ENCODE measurements at places on chromosomes 4 and X.

- no peak for DNase-seq
Measured at GRCh38 chr4:54593795-54594322, 63.9 kb upstream of the KIT start.

DNA sequence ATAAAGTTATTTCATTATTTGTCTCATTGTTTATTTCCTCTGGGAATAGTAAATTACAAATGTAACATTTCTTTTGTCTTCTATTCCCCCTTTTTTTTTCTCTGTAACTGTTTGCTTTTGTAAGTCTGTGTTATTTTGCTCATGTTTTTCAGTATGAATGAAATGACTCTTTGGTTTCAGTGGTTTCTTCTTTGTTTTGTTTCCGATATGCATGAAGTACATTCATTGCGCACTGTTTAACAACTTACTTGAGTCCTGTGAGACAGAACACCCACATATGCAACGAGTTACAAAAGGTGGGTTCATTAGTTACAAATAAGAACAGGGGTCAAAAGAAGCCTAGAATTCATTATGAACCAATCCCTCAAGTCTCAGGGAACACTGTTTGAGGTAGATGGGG lies 175.0 kb upstream of the UGT8 start:
- no peak for DNase-seq

DNA sequence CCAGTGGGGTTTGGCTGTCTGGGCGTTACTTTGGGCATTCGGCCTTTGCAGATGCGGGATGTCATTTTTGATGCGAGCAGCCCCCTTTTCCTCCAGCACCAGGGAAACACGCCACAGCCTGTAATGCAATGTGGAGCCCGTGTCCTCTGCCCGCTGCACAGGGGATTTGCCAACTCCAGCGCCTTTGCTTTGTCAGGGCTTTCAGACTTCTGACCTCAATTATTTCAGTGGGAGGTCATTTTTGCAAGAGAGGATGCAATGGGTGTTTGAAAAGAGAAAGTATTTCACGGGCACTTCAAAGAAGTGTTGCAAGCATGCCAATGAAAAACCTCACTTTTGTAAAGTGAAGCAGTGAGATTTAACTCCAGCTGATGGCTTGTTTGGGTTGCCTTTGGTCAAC lies 11.5 kb downstream of the CLCN4 start:
- DNase-seq: no peak

GRCh38 chrX:9352694-9353411 lies 112.0 kb upstream of the TBL1X start:
- DNase-seq: no peak

- no peak for DNase-seq
Measured at GRCh38 chrX:138897621-138898492, 186.3 kb upstream of the FGF13 start.

DNA sequence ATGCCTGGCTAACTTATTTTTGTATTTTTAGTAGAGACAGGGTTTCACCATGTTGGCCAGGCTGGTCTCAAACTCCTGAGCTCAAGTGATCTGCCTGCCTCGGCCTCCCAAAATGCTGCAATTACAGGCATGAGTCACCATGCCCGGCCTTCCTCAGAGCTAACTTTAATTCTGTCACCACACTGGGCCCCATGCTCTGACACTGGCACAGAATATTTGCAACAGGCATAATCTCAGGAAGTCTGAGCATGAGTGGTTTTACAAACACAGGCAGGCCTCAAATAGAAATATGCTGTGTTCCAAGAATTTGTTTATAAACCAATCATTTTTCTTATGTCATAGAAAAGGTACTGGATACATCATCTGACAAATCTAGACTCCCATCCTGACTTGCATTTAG lies 32.7 kb upstream of the FAM9C start:
- DNase-seq: no peak

GRCh38 chr4:173332021-173332487 lies 2.1 kb downstream of the HMGB2 start:
- DNase-seq: no peak

DNA sequence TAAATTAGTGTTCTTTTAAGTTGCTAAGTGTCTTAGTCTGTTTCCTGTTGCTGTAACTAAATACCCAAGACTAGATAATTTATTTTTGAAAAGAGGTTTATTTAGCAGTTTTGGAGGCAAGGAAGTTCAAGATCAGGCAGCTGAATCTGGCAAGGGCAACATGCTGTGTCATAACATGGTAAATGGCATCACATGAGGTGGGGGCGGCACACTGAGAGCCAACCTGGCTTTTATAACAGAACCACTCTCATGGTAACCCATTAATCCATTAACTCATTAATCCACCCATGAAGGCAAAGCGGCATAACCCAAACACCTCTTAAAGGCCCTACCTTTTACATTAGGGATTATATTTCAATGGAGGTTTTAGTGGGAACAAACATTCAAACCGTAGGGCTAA lies 182.2 kb upstream of the GATB start:
- no peak for DNase-seq

DNA sequence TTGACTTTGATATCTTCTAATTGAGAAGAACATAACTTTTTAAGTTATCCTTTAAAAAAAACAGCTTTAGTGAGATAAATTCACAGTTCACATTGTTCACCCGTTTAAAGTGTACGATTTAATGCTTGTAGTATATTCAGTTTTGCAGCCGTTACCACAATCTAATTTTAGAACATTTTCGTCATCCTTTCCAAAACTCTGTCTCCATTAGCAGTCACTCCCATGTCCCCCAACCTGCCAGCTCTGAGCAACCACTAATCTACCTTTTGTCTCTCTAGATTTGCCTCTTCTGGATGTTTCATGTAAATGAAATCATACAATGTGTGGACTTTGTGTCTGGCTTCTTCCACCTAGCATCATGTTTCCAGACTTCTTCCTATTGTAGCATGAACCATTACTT lies 38.6 kb downstream of the CLCN4 start:
- no peak for DNase-seq

- DNase-seq: no peak
Measured at GRCh38 chr4:99817309-99817890, 773 bp downstream of the DAPP1 start.

DNA sequence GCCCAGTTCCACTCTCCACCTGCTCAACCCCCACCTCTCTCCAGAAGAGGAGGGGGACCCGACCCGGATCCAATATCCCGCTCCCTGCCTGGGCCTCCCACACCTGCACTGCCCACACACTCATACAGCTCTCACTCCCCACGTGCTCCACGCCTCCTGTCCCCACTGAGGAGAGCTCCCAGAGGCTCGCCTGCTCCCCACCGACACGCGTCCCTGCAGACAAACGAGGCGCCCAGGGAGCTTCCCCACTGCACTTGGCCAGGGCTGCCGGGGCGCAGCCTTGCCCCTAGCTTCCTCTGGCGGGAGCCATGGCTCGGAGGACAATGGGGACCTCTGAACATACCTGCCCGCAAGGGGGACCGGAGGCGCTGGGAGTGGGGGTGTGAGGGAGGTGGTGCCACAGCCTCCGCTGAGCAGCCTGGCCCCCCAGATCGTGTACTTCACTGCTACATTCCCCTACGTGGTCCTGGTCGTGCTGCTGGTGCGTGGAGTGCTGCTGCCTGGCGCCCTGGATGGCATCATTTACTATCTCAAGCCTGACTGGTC lies 5.0 kb downstream of the SLC6A8 start:
- DNase-seq: no peak

DNA sequence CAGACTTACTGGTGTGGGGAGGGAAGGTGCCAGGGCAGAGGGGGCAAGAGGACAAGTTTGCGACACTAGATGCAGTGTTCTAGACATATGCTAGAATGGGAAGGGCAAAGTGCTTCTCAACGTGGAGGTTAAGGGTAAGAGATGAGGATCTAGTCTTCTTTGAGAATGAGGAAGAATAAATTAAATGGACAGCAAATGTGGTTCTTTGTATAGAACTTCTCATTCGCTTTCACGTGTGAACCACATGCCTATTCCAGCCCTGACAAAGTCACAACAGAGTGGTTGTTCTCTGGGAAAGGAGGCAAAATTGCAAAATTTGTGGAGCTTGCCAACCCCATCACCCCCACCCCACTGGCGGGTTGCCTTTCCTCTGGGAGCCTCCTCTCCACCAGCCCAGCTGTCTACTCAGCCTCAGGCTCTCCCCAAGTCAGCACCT lies 1.5 kb upstream of the ANXA5 start:
- no peak for DNase-seq

DNA sequence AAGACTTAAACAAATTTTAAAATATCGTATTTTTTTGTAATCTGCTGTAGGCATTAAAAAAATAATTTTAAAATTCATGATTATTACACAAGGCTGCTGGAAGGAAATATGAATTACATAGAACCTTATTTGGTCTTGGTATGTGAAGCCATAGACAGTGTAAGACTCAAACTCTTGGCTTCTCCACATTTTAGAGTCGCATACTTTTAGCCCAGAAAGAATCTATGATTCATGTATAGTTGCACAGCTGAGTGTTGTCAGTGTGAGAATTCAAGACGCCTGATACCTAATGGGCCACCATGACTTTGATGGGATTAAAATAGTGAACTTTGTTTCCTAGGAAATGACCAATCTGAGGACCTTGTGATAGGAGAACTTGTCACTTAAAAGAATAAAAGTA lies 1.4 kb downstream of the INTU start:
- DNase-seq: no peak

- DNase-seq: no peak
Measured at GRCh38 chrX:127190381-127190780, 370.9 kb downstream of the PRR32 start.

GRCh38 chrX:26954029-26954428 lies 509.1 kb downstream of the PPP4R3C start:
- no peak for DNase-seq

DNA sequence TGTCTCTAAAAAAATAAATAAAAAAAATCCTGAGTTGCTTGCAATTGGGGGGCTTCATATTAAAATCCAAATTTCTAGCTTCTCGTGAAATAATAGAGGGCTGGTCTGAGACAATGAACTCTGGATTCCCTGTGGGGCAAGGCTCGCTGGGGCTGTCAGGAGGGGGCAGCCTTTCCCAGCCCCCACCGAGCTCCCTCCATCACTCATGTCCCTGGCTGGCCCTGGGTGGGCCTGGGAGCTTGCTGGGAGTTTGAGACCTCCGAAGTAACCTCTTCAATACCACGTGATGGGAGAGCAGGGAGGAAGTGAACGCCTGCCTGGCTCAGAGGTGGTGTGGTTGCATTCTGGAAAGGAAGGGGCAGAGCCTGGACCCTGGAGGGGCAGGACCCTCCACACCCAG lies 54.0 kb upstream of the AFAP1 start:
- no peak for DNase-seq

DNA sequence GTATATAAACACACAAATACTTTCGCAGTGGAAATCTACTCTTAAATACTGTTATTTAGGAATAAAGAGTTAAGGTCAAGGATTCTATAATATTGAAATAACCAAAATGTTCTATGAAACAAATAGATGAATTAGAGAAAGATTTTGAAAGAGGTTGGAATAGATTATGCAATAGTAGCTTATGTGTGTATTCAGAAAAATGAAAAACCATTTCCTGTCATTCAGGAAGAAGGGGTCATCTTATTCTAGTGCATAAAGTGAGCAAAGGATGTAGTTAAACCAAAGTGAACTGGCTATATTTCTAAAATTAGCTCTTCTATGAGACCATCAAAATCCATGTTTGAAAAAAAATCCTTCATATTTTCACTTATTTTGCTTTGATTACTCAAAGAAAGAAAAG lies 30.0 kb upstream of the MYOZ2 start:
- no peak for DNase-seq

DNA sequence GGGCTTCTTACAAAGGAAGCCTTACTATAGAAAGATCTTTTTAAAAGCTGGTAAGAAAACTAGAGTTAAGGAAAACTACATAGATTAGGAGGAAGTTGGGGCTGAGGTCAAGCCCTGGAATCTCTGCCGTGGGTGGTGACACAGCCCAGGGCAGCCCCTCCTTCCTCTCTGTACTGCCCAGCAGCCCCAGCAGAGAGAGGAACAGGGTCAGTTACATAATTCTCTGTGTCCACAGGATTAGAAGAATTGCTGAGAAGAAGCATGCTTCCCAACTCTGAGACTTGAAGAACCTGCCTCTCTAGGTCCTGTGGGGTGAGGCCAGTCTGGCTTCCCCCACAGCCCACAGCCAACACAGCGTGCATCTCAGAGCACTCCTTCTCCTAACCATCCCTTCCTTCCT lies 9.2 kb upstream of the ABLIM2 start:
- no peak for DNase-seq

DNA sequence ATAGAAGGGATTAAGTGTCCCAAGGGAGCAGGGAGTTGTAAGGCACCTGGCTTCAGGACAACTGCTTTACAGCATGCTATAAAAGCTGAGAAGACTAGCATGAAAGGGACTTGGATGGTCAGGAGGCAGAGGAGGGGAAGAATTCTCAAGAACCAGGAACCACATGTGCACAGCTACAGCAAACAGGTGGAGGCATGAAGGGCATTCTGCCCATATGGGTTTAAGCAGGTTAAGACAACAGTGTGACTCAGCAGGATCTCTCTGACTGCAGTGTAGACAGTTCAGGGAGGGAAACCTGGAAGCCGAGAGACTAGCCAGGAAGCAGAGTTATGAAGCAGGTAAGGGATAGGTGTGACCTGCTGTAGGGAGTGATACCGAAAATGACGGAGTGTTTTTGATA lies 117.0 kb downstream of the DHRSX start:
- no peak for DNase-seq

DNA sequence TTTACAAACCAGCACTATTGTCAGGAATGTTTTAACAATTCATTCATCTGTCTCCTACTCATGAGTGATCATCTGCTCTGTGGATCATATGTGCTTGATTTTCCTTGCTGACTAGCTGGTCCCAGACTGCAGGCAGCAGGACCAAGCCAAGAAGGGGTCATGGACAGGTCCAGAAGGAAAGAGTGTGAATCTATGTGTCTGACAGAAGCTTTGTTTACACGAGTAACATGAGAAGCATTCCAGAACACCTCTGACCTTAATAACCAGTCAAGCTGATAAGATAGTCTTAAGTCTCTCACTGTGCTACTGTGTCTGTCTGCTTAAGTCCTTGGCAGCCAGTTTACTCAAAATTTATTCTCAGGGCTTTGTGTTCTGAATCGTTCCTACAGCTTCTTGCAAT lies 39.0 kb downstream of the GUCY1A1 start:
- no peak for DNase-seq

GRCh38 chr4:184803133-184803532 lies 22.6 kb downstream of the ACSL1 start:
- DNase-seq: no peak

DNA sequence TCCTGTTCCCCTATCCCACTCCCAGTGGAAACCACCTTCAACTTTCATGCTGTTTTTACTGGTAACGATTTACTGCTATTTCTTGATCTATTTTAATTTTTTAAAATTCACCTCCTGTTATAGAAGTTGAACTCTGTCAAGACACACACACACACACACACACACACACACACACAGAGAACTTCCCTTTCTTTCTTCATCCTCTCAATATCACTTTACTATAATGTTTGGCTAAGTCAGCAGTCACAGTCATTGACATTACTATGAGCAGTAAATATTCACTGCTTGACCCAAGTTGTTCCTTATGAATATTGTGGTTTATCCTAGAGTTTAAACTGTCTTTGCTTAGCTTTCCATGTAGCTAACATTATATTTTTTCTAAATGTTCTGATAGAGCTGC lies 24.0 kb upstream of the SGMS2 start:
- DNase-seq: no peak
